ENCODE measurements at places on chromosomes 6 and 20. TPM values are rescaled to one million over a fixed set of nuclear protein-coding genes. Genes with fewer than 3 reads are reported as not detected.

Gene GRM1
- polyA plus RNA-seq: 0.14 TPM

Gene HFE
- polyA plus RNA-seq: 4.5 TPM

Gene HRH3
- 0.67 TPM for polyA plus RNA-seq

Gene B3GAT2
- 2.9 TPM for polyA plus RNA-seq

DNA sequence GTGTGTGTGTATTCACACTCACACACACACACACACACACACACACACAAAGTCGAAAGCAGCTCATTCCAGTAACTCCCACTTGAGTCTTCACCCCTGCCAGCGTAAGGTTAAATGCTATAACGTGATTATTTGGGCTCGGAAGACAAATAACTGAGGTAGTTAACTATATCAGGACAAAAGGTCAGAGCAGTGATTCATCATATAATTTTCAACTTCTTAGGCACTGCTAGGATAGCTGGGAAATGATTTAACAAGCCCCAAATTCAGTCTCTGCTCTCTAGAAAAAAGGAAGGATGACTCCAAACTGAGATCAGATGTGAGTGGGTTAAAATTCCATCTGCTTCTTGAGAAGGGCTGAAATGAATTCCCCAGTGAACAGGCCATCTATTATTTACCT, 30.7 kb downstream of the HDGFL1 start:
- no peak for DNase-seq

DNA sequence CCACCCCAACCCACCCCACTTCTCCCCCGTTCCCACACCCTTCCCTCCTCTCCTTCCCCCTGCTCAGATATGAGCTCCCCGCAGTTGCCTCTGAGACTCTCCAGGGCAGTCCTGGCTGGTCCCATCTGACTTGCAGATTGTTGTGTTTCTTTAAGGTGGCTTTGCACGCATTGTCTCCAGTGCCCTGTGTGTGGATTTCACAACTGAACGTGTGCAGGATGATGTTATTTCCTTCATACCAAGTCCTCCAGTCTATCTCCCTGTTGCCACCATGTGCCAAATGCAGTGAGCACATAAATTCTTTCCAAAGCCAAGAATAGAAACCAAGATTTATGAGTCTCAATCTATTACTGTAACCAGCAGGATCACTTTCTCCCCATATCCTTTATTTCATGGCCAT, 79.1 kb downstream of the TMEM242 start:
- no peak for DNase-seq

DNA sequence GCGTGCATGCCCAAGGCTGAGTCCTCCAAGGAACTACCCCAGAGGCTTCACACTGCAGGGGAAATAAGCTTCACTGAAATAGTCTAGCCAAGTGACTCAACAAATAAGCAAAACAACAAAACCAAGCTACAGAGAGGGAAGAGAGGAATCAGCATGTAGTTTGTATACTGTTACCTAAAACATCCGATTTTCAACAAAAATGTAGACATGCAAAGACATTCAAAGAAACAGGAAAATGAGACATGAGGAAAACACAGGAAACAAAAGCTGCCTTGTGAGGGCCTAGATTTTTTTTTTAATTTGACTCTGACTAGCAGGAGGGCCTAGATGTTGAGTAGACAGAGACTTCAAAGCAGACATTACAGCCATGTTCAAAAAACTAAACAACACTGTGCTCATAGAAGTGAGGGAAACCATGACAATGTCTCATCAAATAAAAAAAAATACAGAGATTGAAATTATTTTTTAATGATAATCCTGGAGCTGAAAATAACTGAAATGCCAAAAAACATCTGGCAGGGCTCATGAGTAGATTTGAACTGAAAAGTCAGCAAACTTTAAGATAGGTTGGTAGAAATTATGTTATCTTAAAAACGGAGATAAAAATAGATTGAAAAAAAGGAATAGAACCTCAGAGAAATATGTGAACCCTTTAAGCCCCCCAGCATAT, 16.4 kb upstream of the KIF25 start:
- DNase-seq: no peak

- no peak for DNase-seq
Observed at GRCh38 chr6:9484091-9484490, 930.8 kb downstream of the TFAP2A start.

DNA sequence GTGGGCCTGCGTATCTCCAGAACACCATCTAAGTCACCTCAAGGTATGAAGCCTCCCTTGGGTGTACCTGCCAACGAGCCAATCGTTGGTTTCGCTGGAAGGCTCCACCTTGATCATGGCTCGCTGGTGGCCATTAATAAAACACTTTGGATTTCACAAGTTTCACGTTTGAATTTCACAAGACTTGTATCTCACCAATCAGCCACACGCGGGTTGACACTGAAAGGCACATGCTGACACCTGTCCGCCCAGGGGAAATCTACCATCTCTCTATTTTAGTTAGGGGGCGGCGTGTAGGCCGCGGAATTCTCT, 586 bp upstream of the HMGA1 start:
- no peak for DNase-seq

GRCh38 chr6:19892260-19892659, 55.1 kb downstream of the ID4 start:
- no peak for DNase-seq

- no peak for DNase-seq
Observed at GRCh38 chr20:57412347-57413029, 21.3 kb downstream of the RBM38 start.

- DNase-seq: no peak
Observed at GRCh38 chr20:3796477-3797225, 541 bp downstream of the CDC25B start.

DNA sequence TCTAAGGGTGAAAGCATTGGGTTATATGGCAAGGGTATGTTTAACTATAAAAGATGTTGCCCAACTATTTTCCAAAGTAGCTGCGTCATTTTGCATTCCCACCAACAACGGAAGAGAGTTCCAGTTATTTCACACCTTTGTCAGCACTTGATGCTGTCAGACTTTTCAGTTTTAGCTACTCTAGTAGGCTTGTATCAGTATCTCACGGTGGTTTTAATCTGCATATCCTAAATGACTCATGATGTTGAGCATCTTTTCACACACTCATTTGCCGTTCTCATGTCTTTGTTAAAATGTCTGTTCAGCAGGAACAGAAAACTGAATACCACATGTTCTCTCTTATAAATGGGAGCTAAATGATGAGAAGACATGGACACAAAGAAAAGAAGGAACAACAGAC, 122.3 kb downstream of the RNASET2 start:
- no peak for DNase-seq

DNA sequence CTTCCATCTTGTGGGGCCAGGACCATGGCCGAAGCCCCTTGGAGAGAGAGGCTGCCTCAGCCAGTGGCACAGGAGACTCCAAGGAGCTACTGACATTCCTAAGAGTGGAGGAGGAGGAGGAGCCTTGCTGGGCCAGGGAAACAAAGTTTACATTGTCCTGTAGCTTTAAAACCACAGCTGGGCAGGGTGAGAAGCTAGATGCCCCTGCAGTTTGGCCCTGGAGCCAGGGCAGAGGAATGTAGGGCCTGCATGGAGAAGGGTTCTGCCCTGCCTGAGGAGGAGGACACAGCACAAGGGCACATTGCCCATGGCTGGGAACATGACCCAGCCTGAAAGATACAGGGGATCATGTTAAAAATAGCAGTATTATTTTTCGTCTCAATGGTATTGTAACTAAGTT, 37.4 kb downstream of the PLCG1 start:
- no peak for DNase-seq

- no peak for DNase-seq
Observed at GRCh38 chr6:52337633-52338290, 24.2 kb upstream of the PAQR8 start.

- DNase-seq: no peak
Observed at GRCh38 chr6:84719152-84719551, 45.2 kb downstream of the TBX18 start.

DNA sequence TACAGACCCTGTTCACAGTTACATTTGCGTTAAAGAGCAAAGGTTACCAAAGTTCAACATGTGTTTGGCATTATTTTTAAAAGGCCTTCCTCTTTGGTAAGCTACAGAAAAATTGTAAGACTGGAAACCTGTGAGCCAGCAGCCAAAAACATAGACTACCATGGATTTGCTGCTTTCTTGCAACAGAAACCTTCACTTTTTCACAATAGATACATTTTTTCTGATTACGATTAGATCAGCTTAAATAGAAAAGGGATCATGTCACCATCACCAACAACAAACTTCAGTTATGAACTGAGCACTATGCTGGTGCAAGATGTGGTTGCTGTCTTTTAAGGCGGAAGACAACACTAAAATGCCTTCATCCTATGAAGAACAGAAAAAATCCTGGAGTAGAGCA, 112.3 kb upstream of the MARCKS start:
- no peak for DNase-seq

DNA sequence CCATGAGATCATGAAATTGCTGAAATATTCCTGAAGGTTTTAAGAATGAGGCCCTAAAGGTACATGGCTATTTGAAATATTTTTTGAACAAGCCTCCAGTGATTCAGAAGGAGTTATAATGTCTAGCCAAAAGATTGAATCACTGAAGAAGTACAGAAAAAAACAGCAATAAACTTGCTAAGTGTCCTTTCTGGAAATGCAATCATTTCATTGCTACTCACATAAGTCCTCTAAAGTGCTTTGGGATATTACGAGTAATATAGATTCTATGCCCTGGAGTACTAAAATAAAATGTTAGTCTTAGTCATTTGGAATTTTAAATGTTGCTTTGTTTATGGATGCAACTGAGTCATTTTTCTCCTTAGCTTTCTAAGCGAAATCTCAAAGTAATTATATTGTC, 32.7 kb downstream of the CENPW start:
- no peak for DNase-seq

DNA sequence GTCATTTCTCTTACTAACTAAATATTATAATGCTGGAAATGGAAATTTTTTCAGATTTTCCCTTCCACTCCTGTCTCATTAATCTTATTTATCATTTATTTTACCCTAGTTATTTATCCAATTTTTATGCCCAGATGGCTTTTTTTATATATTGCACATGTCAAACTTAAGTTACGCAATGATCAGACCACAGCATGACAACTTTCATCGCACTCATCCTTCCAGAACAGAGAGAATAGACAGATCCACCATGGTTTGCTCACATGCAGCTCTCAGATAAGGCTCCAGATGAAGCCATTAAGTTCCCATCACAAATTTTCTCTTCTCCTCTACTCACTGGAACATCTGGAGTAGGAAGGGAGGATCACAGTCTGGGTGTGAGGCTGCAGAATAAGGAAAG, 48.7 kb downstream of the MAP7 start:
- no peak for DNase-seq

DNA sequence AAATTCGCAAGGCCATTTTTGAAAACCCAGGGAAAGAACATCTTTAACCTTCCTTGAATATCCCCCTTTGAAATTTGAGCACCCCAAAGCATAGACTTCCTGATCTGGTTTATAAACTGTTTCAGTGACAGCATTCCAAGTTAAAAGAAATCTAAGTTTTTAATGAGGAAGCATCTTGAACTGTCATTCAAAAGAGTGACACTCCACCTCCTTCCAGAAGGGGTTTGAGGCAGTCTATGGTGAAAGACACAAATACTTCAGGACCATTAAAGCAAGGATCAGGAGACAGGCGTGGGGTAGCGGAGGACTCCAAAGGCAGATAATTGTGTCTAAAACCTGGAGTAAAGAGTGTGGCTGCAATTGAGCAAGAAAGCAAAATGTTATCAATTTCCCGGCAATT, 691 bp downstream of the GHRH start:
- no peak for DNase-seq

Data from muscle of back (tissue), 13 donors.